ENCODE measurements at places on chromosomes 2 and 18. TPM values are rescaled to one million over a fixed set of nuclear protein-coding genes. Genes with fewer than 3 reads are reported as not detected.
A peak's percentile ranks its signal among the peaks of the same experiment; 100 is the strongest.

Gene GPBAR1
- 0.83 TPM for total RNA-seq

- DNase-seq: no peak
Observed at GRCh38 chr2:224426656-224427055, 24.7 kb upstream of the FAM124B start.

Gene C1GALT1C1L
- 0.61 TPM for total RNA-seq

DNA sequence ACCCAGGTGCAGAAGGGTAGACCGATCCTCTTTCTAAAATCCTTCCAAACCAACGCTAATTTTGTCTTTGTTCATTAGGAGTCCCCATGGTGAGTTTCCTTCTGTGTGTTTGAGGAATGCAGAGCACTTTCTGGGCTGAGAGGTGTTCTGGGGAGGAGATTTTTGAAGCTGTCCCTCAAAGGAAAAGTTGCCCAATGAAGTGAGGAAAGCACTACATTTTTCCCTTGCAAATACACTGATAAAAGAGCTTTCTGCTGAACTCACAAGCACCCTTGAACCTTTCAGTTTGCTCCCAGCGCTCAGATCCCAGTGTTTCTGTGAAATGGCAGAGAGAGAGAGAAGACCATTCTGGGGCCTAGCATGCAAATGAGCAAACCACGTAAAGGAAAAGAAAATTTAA is 299.6 kb upstream of the FANCL start:
- DNase-seq: no peak

GRCh38 chr2:45874344-45874743 is 222.9 kb downstream of the PRKCE start:
- no peak for DNase-seq

Gene C1QL2
- not detected for total RNA-seq

- DNase-seq: no peak
Observed at GRCh38 chr2:1744151-1744445, 217 bp downstream of the PXDN start.

DNA sequence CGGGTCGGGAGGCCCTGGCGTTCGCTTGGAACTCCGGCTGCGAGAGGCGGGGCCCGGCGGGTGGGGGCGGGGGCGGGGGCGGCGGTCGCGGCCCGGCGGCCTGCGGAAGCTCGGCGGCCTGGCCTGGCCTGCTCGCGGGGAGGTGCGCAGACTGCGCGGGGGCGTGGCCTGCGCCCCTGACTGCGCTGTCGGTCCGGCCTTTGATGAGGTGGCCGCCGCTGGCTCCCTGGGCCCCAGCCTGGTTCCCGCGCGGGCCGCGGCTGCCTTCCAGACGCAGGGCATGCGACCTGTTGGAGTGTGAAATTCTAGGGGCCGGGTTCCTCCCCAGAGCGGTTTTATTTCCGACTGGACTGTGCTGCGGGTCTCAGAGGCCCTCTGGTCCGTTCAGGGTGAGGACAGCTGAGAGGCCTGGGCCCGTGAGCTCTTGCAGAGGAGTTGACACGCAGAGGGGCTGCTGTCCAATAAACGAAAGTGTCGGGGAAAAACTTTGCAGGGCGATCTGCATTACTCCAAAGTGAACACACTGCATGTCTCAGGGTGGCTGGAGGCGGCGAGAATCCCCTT is 629 bp downstream of the NRBP1 start:
- DNase-seq: peak; percentile 84

DNA sequence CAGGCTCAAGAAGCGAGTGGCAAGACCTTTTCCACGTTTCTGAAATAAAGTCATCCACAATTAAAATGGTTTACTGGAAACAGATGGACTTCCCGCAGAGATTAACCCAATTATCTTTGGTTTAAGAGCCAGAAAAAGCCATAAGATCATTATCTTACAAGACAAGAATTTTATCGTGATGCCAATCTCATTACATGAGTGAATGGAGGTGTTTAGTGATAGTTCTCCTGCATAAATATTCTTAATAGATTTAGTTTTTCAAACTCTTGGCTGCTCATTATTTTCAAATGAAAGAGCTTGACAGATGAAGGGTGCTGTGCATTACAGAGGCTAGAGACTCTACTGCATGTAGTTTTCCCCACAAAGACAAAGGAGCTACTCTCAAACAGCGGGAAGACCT is 1028.4 kb upstream of the PIK3C3 start:
- no peak for DNase-seq

Gene MPPE1
- total RNA-seq: 27.2 TPM

- DNase-seq: no peak
Observed at GRCh38 chr2:172376016-172376415, 51.4 kb upstream of the ITGA6 start.

DNA sequence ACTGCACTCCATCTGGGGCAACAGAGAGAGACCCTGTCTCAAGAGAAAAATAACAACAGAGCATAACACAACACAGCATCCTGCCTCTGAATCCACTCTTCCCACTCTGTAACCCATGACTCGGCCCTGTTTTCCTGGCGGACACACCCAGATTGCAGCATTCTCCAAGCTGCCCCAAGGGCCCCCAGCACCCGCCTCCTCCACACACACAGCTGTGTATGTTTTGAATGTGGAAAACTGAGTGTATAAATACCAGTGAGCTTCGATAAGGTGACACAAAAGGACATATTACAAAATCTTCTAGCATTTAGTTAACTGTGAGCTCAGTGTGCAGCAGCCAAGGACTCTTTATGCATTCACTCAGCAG is 13.0 kb downstream of the IMPA2 start:
- peak; percentile 25 for DNase-seq

Gene CASP8
- 25.9 TPM for total RNA-seq

Gene MC4R
- not detected for total RNA-seq

GRCh38 chr18:35580701-35581539 is 620 bp upstream of the GALNT1 start:
- DNase-seq: peak; percentile 58

GRCh38 chr18:12092398-12093229 is 1.0 kb upstream of the ANKRD62 start:
- no peak for DNase-seq

DNA sequence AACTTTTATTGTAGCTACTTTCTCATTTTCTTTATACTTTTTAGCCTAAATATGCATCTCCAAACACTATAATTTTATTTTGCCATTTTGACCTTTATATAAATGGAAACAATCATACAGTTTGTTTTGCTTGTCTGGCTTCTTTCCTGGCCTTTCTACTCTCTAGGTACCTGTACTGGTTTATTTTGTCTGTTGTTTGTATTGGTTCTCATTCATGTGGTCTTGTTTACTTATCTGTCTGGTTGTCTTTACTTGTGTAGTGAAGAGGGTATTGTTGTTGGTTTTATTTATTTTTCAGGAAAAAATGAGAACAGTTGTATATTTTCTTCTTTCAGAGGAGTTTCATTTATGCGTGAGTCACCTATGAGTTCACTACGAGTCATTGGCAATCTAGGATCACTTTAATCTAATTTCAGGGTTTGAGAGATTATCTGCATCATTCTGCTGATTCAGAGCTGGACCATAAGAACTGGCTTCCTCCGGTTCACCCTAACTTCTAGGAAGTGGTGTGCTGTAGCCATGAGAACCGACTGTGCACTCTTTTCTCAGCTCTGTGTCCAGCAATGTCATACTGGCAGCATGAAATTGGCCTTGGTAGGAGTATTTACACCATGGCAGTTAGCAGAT is 33.1 kb upstream of the HDAC4 start:
- peak; percentile 80 for DNase-seq

- peak; percentile 86 for DNase-seq
Observed at GRCh38 chr2:85132834-85133637, at the start of gene TCF7L1. Gene TCF7L1, plus strand, starts transcription at chr2:85133392. Its CDS starts 293 bp downstream, at chr2:85133685.

DNA sequence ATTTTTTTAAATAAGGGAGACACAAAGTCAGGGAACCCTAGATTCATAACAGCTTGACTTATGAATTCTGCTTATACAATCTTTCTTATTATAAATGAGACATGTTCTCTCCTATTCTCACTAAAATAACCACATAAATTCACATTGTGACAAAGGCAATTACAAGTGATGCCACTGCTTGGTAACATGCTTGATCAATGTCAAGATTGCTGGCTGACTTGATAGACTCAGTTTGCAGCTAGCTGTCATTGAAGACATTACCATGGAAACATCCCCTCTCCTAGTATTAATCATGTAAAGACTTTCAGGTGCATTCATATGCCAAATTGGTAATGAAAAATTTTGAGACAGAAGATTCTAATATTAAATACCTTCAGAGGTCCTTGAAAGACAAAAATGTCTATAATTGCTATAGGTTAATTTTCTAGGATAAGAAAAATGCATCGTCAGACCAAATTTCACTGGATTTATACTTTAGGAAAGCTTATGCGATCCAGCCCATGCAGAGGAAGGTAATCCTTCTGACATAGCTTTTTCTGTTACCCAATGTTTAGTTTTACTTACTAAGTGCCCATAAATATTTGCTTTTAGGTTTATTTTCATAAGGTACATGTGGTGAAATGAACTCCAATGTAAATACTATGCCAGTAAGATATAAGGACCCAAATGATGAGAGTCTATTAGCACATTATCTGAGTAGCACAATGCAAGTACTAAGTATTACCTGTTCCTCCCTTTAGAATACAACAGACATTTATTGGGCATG is 32.6 kb upstream of the ENOSF1 start:
- no peak for DNase-seq
